ENCODE measurements at places on chromosomes 4 and X.
A peak's percentile ranks its signal among the peaks of the same experiment; 100 is the strongest.

- no peak for DNase-seq
Measured at GRCh38 chrX:93580634-93581033, 92.7 kb downstream of the NAP1L3 start.

DNA sequence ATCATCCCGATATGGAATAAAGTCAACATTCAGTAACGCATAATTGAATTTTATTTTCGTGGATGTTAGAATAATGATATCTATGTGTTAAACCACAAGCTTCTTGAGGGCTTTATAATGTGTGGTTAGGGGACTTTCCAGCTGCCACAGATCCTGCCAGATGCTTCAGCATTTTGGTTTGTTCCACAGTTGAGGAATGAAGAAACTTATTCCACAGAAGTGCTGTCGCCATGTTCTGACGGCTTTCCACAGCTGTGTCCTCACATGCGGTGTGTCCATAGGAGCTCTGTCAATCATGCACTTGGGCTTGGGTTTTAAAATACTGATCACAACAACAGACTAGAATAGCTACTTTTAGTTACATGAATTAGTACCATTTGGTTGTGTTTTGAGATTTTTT, 411.9 kb downstream of the TRIML1 start:
- DNase-seq, result no peak

DNA sequence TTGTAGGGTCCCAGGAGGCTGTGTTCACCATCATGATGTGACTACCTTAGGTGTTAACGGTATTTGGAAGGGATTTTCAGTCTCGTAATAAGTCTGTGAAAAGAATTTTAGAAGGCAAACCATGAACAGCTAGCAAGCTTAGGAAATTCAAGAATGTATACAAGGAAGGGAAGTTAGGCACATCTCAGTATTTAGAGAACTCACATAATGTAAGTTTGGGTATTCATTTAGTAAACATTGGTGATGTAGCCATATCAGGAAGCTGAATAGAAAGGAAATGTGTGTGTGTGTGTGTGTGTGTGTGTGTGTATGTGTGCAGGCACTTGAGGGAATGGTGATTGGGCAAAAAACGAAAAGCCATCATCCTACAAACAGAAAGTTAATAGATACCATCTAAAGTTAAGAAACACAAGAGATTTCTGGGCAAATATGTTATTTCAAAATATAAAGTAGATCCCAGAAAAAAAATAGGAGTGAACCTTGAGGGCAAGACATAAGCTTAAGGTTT, 34.7 kb upstream of the PRKX start:
- DNase-seq, result no peak

DNA sequence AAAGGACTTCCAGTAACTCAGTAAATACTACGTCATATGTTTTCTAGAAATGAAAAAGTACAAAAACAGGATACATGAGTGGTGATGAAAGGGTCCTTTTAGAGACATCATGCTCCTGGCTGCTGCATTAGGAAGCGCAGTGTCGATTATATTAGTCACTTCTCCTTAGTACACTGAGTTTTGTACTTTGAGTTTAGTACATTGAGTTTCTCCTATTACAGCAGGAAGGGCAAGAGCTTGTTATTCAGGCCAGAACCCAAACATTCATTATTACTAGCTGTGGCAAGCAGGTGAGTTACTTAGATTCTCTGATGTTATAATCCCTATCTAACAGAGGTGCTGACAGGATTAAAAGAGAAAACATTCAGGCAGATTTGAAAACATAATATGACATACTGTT, 21.3 kb downstream of the RPGR start:
- no peak for DNase-seq

- DNase-seq, result no peak
Measured at GRCh38 chrX:13067773-13068172, 23.4 kb upstream of the FAM9C start.

- peak; percentile 37 for DNase-seq
Measured at GRCh38 chr4:152807294-152807829, 27.6 kb downstream of the ARFIP1 start.

- DNase-seq, result peak; percentile 15
Measured at GRCh38 chr4:142696334-142697122, 149.6 kb downstream of the INPP4B start.

DNA sequence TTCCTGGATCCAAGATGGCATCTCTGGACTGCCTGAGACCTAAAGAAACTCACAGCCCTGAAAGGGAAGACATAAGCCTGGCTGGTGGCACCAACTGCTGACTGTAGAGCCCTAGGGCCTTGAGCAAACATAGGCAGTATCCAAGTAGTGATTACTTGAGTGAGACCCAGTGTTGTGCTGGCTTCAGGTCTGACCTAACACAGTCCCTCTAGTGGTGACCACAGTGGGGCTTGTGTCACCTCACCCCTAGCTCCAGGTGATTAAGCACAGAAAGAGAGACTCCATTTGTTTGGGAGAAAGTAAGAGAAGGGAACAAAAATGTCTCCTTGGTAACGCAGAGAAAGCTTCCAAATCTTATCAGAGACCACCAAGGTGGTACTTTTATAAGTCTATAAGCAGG, 496.3 kb upstream of the HTR2C start:
- DNase-seq, result no peak

DNA sequence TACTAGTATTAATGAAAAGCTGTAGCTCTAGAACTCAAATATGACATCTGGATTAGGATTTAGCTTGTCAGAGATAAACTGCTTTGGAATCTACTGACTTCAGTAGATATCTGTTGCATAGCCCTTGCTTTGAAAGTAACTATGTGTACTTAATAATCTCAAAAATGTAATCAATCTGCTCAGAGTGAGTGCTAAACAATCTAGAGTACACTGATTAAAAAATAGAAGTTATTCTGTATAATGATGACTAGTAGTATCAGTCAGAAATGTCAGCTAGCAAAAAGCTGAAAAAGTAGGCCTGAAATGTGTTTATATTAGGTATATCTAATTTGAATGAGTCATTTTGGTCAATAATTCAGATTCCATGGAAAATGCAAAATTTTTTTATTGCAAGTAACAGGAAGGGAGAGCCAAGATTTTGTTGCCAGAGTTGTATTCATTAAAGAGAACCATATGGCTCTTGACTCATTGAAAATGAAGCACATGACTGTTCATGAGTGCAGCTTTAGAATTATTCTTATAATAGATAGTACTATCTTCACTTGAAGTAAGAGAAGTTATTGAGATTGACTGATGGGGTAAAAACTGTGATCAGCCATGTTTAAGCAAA, 20.0 kb downstream of the CLCN3 start:
- peak; percentile 91 for DNase-seq

GRCh38 chr4:52877694-52878093, 15.6 kb downstream of the RASL11B start:
- DNase-seq, result peak; percentile 38

All from GM23248 (cell line).